ENCODE measurements at places on chromosomes 3 and 15.

DNA sequence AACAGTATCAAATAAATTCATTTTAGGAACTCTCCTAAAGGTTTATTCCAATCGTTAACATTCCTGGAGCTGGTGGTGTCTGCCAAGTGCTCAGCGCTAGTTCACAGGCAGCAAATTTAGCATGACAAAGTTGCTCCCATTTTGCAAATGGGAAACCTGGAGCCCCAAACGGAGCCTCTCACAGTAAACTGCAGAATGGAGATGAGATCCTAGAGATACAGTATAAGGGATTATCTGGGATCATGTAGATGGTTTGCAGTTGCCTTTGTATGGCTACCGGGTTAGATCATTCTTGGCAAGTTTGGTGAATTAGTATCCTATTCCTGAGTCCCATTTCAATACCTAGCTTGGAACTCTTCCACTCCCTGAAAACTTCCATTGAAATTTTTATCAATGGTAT, 173.7 kb downstream of the CDIN1 start:
- no peak for DNase-seq

DNA sequence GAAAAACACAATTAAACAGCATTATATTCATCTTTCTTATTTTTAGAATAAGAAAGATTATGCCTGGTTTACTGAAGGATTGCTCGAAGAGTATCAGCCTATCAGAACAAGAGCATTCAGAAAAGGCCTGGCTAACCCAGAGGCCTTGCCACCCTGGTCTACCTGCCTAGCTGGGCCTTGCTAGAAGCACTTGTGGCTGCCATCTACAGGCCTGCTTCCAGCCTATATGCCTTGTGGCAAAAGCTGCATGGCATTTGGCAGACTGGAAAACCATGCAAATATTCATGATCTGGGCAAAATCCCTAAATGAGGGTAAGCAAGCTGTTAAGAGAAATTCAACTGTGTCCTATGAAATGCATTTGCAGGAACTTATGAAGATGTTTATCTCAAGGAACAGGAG, 9.3 kb upstream of the ATP13A4 start:
- no peak for DNase-seq

- no peak for DNase-seq
These were observed 12.5 kb downstream of the TEX264 start for GRCh38 chr3:51683566-51683965.

GRCh38 chr3:196968233-196969133, at the start of gene PIGZ:
Gene PIGZ, minus strand, starts transcription at chr3:196968833. Its CDS starts 16,802 bp downstream, at chr3:196952031.
- no peak for DNase-seq

GRCh38 chr3:82194870-82195269, 433.4 kb upstream of the GBE1 start:
- DNase-seq: no peak

Measured in activated naive CD8-positive, alpha-beta T cell treated with anti-CD3 and anti-CD28 coated beads, Interleukin-2, amount 50 U/mL, for 16 hours (primary cell).